Psoas muscle (tissue), 8 donors: ENCODE measurements at places on chromosomes 7 and 10. TPM values are rescaled to one million over a fixed set of nuclear protein-coding genes. Genes with fewer than 3 reads are reported as not detected.

MPP7 gene
- total RNA-seq = 12.1 TPM

AOAH gene
- total RNA-seq = 1.5 TPM

ASB10 gene
- total RNA-seq = 24.3 TPM

PSPH gene
- total RNA-seq = 2.6 TPM

ADRB1 gene
- 0.39 TPM for total RNA-seq

VSTM2A gene
- total RNA-seq = not detected

CUZD1 gene
- 0.10 TPM for total RNA-seq

EGR2 gene
- total RNA-seq = 0.92 TPM

IPMK gene
- 10.8 TPM for total RNA-seq

FAM25C gene
- not detected for total RNA-seq

NPSR1 gene
- not detected for total RNA-seq

TDRD1 gene
- not detected for total RNA-seq

PRF1 gene
- total RNA-seq = 1.7 TPM

DGKI gene
- 0.44 TPM for total RNA-seq

PLPP4 gene
- total RNA-seq = not detected
